ENCODE measurements at places on chromosomes 2 and 18.

- H3K4me3 ChIP-seq: no peak overlapping the region
- H3K27me3 ChIP-seq: no peaks in the 10 kb centered on the region
- H3K36me3 ChIP-seq: no peaks in the 10 kb centered on the region
- no peak overlapping the region for H3K27ac ChIP-seq
- no peak for DNase-seq
Observed at GRCh38 chr18:36376361-36376760, 78.8 kb downstream of the FHOD3 start.

GRCh38 chr2:25044011-25044410 lies 2.1 kb downstream of the EFR3B start:
- no peak overlapping the region for H3K4me3 ChIP-seq
- DNase-seq: no peak
- peaks cover 17% of the 10 kb centered on the region for H3K4me1 ChIP-seq
- no peaks in the 10 kb centered on the region for H3K36me3 ChIP-seq
- no peak overlapping the region for H3K27ac ChIP-seq

GRCh38 chr2:60818272-60818671 lies 62.2 kb downstream of the PAPOLG start:
- H3K4me1 ChIP-seq: no peaks in the 10 kb centered on the region
- DNase-seq: no peak
- no peak overlapping the region for H3K4me3 ChIP-seq
- H3K36me3 ChIP-seq: no peaks in the 10 kb centered on the region

DNA sequence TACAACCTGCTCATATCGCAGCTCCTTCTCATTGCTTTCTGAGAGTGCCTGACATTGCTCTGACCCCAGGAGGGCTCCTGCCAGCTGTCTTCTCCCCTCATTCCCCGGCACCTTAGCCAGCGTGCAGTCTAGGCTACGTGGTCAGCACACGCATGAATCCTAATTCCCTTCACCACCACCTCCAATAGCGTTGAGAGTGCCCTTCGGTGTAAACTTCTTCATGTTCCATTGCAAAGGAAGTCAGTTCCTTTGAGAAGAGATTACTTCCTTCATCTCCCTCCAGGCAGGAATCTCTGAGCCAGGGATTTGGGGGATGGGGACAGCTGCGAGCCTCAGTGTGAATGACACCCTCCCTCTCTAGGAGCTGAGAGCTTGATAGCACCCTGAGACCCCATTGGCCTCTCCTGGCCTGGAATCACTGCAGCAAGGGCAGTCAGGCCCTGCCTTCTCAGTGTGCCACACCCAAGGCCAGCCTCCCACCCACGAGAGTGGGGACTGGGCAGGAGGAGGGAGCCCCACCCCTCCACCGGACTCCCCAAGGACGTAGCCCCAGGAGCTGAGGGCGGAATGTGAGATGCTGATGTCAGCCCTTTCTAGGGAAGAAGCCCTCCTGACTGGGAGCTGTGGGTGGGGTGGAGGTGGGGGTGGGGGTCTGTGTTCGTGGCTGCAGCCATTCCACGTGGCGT lies 53.4 kb downstream of the SLC66A2 start:
- peaks cover 3% of the 10 kb centered on the region for H3K36me3 ChIP-seq
- no peaks in the 10 kb centered on the region for H3K4me1 ChIP-seq

DNA sequence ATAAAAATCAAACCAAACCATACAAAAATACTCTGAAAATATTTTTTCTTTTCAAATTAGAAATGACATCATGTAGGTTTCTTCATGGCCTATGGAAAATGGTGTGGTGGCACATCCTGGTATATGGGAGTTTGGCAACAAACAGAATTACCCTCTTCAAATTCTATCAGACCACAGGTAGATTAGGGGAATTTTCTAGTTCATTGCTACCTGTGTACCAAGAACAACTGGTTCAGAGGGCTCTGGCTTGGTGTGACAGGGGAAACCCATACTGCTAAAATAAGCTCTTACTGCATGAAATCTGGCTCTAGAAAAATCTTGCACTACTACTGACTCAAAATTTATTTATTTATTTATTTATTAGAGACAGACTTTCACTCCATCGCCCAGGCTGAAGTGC lies 63.4 kb upstream of the PELI1 start:
- no peak overlapping the region for H3K27ac ChIP-seq
- H3K4me1 ChIP-seq: peaks cover 13% of the 10 kb centered on the region
- H3K4me3 ChIP-seq: no peak overlapping the region

DNA sequence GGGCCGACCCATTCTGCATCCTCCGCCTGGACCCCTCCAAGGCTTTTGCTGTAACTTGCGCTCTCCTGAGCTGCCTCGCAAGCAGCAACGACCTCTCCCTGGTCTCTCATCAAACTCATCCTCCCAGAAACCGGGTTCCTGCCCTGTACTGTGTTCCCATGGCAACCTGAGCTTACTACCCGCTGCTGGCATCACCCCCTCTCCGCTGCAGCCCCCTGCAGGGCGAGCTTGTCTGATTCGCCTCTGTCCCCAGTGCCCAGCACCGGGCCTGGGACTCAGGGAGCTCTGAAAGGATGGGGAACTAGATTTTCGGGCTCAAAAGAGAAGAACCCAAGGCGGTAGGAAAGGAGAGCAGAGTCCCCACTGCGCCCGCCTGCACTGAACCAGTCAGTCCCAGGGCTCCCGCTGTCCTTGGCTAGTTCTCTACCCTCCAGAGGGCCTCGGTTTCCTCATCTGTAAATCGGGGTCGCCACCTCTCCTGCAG lies 463 bp downstream of the HS1BP3 start:
- peak overlapping the region; percentile 90 for H3K4me3 ChIP-seq
- H3K4me1 ChIP-seq: peaks cover 26% of the 10 kb centered on the region
- no peaks in the 10 kb centered on the region for H3K36me3 ChIP-seq
- DNase-seq: peak; percentile 49
- no peaks in the 10 kb centered on the region for H3K27me3 ChIP-seq

DNA sequence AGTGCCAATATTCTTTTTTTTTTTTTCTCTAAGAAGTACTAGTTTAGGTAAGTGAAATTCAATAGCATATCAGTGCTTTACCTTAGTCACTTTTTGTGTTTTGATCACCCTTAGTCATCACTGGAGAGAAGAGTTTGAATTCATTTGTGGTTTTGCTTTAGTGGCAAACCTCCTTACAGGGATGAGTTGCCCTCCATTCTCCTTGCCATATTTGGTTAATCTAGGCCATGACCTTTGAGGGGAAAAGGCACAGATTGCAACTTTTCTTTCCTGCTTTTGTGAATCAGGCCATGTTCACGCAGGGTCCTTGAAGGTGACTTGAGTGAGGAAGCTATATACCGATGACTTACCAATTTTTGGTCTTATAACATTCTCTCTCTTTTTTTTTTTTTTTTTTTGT lies 34.4 kb downstream of the PLEKHA3 start:
- no peaks in the 10 kb centered on the region for H3K4me1 ChIP-seq
- H3K4me3 ChIP-seq: no peak overlapping the region
- DNase-seq: no peak

DNA sequence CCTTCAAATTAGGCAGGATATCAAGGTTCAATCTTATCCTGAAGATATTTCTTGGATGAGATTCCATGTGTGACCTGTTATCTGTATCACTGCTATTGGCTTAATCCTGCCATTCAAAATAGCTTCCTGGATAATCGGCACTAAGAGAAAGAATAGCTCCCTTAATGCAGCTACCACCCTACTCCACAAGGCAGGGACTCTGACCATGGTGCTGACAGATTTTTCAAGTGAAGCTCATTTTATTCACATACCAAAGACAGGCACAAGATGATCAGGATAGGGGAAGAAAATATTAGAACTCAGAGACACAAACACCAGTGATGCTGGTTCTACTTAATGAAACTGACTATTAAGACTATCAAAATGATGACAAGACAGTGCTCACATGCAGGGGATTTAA lies 74.9 kb downstream of the ORC4 start:
- no peaks in the 10 kb centered on the region for H3K4me1 ChIP-seq
- no peak overlapping the region for H3K4me3 ChIP-seq
- no peaks in the 10 kb centered on the region for H3K27me3 ChIP-seq

DNA sequence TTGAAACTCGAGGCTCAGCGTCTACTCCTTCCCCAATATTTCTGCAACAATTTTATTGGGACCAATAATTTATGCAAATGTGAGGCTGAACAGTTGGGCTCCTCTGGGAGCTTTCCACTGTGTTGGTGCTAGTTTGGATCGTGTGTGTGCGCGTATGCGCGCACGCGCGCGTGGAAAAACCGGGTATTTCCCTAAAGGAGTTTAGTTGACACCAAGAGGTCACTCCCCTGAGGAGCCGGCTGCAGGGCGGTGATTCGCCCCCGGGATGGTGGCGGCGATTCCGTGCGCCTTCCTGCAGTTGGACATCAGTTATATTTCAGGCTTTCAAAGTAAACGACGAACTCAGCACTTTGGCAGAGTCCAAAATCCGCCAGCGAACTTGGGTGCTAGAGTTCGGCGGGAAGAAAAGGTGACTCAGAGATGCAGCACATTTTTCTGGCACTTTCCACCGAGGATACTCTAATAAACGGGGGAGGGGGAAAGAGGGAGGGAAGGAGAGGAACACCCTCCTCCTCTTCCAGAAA lies 186.5 kb upstream of the FANCL start:
- no peaks in the 10 kb centered on the region for H3K36me3 ChIP-seq
- peak; percentile 59 for DNase-seq
- H3K4me1 ChIP-seq: peaks cover 8% of the 10 kb centered on the region
- H3K4me3 ChIP-seq: no peak overlapping the region
- H3K27ac ChIP-seq: no peak overlapping the region

- DNase-seq: no peak
- no peak overlapping the region for H3K27ac ChIP-seq
- H3K36me3 ChIP-seq: no peaks in the 10 kb centered on the region
- H3K4me1 ChIP-seq: no peaks in the 10 kb centered on the region
- no peaks in the 10 kb centered on the region for H3K27me3 ChIP-seq
Observed at GRCh38 chr2:198883604-198884003, 574.1 kb downstream of the SATB2 start.

DNA sequence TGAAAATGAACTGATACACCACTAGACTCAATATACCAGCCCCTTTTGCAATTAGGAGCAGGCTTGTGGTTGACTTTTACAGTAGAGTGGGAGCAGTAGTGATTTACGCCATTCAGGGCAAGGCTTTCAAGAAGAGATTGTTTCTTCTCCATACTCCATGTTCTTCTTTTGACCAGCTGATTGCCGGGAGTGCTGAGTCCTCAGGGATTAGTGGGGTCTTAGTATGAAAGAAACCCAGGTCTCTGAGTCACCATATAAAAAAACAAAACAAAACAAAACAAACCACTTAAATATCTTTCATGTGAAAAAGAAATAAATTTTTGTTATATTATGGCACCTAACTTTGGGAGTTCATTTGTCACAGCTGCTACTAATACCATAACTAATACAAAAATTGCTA lies 465.6 kb upstream of the TRIB2 start:
- H3K4me3 ChIP-seq: no peak overlapping the region

DNA sequence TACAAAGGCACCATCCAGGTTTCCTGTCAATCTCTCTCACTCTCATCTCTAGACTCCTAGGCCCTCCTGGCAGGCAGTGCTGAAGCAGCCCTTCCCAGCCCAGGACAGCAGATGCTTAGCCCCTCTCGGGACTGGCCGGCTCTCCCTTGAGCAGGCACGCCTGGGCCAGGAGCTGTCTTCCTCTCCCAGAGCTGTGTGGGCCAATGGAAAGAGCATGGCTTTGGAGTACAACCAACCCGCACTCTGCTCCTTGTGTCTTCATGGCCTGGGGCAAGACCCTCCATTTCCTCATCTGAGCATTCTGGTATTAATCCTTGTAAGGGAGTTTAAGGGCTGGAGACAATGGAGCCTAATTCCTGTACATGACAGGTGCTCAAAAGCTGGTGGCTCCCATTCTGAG lies 97.2 kb downstream of the CAPN13 start:
- DNase-seq: no peak
- H3K27me3 ChIP-seq: no peaks in the 10 kb centered on the region
- no peak overlapping the region for H3K27ac ChIP-seq

DNA sequence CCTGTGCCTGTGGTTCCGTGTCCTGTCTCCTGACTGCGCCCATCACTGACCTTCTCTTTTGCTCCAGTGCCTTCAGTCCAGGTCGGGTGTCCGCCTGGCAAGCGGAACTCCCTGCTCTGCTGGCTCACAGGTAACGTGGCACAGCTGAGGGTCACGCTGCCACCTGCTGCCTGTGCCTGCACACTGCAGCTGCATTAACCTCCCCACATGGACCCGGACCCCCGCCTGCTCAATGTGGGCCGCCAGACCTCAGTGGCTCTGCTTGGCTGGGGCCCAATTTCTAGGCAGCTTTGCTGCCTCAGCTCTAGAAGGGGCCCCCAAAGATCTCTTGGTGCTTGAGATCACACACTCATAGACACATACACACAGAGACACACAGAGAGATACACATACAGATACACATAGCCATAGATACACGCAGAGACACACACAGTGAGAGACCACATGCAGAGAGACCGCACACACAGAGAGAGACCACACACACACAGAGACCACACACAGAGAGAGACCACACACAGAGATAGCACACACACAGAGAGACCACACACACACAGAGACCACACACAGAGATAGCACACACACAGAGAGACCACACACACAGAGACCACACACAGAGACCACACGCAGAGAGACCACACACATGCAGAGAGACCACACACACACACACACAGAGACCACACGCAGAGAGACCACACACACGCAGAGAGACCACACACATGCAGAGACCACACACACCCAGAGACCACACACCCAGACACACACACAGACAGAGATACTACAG lies 14.9 kb upstream of the CNNM3 start:
- H3K27me3 ChIP-seq: no peaks in the 10 kb centered on the region
- no peak overlapping the region for H3K27ac ChIP-seq
- peak; percentile 84 for DNase-seq
- H3K4me1 ChIP-seq: peaks cover 7% of the 10 kb centered on the region
- no peaks in the 10 kb centered on the region for H3K36me3 ChIP-seq

DNA sequence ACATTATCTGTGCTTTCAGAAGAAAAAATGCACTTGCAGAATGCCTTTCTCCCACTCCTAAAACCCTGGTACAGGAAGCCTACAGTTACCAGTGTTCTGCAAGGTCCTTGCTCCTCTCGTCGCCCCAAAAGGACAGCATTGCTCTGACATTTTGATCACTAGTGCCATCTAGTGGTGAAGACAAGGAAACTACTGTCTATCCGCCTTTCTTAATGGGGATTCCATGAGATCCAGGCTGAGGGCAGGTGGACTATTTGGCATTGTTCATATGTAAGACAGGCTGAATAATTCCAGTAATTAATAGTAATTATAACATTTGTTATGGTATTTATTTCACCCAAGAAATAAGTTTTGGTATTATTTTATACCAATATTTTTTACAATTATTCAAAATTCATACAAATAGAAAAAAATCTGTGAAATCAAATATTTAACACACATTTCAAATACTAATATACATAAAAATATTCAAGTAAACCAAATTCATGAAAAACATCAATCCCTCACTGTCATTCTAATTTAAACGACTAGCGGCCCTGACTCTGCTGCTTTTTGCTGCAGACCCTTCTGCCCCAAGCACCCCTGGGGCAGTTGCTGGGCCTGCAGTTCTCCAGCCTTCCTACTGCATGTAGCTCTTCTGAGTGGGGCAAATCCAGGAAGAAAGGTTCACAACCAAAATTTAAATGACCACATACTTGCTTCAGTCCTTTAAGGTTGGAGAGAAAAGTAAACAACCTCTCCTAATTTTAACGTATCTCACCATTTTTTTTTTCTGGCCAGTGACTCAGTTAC lies 19.0 kb downstream of the TPGS2 start:
- no peak overlapping the region for H3K4me3 ChIP-seq
- no peak overlapping the region for H3K27ac ChIP-seq
- peak; percentile 56 for DNase-seq

- no peak for DNase-seq
- no peaks in the 10 kb centered on the region for H3K36me3 ChIP-seq
- no peak overlapping the region for H3K4me3 ChIP-seq
- peak overlapping the region; percentile 89 for H3K27ac ChIP-seq
Observed at GRCh38 chr2:64019975-64020528, 824 bp upstream of the VPS54 start.
